ENCODE measurements at places on chromosomes 12 and 14. TPM values are rescaled to one million over a fixed set of nuclear protein-coding genes. Genes with fewer than 3 reads are reported as not detected.

- DNase-seq = no peak
Observed at GRCh38 chr14:68791902-68792677, 777 bp downstream of the ZFP36L1 start.

DNA sequence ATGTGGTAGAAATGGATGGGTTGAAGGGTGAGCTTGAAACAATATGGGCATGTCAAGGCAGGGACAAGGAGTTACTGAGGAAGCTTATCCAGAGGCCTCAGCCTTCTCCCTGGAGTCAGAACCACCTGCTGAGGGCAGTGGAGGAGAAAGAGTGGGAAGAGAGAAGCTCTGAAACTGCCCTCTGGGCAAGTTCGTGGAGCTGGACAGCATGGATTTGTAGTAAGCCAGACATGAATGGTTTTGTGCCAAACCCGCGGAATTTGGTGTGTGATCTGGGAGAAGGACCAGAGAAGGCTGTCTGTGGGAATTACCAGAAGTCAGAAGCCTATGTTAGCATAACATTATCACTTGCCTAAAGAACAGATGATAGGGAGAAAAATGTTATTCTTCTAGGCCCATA lies 164.8 kb downstream of the SLC41A2 start:
- DNase-seq = no peak

DNA sequence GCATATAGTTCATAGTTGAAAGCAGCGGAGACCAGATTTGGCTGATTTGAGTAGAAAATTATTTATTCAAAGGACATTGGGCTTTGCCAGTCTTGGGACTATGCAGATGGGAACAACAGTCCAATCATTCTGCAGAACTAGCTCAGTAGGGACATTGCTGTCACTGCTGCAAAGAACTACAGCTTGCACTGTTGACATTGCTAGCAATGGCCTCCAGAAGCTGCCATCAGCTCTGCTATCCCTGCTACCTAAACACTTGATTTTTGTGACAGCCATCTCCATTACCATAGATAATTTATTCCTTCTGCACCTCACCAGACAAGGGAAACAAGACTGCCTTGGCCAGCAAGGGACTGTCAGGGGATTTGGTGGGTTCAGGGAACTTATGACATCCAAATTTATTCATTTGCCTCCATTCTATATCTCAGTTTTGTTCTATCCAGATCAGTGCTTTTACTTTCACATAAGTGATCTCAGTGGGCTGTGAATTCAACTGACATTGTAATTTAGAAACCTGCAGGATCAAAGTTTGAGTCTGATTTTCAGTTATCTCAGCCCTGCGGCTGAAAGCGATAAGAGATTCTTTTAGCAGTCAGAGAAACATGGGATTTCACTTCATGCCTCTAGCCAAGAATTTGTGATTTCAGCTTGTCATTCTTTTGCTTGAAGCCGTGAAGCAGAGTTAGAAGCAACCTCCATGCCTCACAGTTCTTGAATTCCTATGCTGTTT lies 136.7 kb upstream of the FBXO33 start:
- no peak for DNase-seq

Gene SSPN
- total RNA-seq = 0.93 TPM

Gene ENDOU
- not detected for total RNA-seq

DNA sequence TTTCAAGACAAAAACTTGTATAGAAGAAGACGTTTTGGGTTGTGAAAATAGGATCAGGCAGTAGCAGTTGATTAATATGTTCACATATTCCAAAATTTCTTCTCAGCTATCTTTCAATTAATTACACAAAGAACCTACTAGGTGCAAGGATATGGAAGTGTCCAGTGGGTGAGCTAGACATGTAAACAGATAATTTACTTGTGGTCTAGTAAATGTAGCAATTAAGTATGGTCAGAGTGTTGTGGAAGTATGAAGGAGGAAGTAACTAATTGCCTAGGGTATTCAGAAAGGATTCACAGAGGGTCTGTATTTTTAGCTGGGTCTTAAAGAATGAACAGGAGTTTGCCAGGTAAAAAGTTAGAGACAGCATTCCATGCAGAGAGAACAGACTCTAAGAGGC lies 5.9 kb downstream of the GOLGA5 start:
- no peak for DNase-seq

- DNase-seq = peak; percentile 71
Observed at GRCh38 chr12:58920102-58920960, at the start of gene LRIG3. LRIG3 (minus strand) TSS chr12:58920504; CDS start chr12:58920235, 269 bp downstream.

Gene TNS2
- total RNA-seq = 24.5 TPM

DNA sequence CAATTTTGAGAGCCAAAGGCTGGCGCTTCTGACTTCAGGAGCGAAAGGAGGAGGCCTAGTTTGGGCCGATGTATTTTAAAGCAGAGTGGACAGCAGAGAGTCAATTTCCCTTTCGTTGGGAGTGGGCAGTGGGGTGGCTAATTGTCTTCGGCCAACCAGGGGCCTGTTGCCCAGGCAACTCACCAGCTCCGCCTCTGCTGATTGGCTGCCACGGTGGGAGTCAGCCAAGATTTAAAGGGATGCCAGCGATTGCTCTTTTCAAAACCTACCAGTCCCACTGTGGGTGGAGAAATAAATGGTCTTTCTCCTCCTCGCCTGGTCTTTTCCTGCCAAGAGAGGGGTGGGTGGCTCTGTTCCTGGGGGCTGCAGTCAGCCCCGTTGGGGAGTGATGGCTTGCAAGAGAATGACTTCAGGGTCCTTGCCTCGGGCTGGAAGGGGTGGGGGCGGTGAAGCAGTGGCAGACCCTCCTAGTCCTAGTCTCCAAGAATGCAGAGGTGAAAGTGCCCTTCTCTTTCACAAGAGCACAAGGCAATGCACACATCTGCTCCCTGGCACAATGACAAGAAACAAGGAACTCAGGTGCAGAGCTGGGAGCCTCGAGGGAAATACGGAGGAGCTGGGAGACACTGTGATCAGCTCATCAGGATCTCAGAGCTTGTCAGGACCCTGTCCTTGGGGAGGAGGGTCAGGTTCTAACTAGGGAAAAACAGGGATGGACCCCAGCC lies 37.7 kb downstream of the RASAL1 start:
- peak; percentile 14 for DNase-seq

Gene EP400
- total RNA-seq = 6.6 TPM

GRCh38 chr12:28799348-28799747 lies 349.7 kb upstream of the FAR2 start:
- no peak for DNase-seq

- no peak for DNase-seq
Observed at GRCh38 chr12:107657133-107657532, 28.5 kb upstream of the PWP1 start.

DNA sequence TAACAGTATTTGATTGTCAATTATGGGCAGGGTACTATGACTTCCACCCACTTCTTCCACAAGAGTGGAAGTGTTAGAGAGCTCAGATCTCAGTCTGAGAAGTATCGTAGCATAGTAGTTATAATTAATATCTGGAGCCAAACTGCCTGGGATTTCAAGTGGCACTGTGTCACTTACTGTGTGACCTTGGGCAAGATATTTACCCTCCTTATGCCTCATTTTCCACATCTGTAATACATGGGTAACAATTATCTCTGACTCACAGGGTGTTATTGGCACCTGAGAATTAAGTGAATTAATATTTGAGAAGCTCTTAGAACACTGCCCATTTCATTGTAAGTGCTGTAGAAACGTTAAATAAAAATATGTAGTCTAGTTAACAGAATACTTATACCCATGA lies 11.5 kb downstream of the RAB21 start:
- no peak for DNase-seq

Gene CLEC2B
- 22.7 TPM for total RNA-seq

Gene MYO1H
- not detected for total RNA-seq

Gene GALNT6
- 38.0 TPM for total RNA-seq

DNA sequence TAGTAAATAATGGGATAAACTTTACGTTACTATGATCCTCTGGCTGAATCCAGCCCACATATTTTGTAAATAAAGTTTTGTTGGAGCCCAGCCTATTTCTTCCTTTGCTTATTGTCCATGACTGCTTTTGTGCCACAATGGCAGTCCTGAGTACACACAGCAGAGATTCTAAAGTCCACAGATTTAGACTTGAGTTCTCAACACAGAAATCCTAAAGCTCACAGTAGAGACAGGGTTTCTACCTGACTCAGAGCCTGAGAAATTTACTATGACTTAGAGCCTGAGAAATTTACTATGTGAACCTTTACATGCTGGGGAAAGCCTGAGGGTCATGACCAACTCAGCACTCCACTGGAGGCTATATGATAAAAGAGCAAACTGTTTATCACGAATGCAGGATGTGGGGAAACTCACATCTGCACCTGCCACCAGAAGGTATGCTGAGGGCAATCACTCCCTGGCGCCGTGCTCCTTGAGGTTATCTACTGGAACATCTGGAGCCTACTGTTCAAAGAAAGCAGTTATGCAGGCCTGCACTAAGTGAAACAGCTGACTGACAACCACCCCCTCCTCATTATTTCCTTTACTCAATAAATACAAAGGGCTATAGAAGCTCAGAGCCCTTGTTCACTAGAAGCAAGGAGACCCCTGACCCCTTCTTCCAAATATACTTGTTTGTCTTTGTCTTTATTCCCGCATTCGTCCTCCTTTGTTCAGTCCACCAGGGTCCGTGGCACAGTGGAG lies 52.6 kb upstream of the BICD1 start:
- no peak for DNase-seq

Data from A172 (cell line).